ENCODE measurements at places on chromosomes 3 and 15.

DNA sequence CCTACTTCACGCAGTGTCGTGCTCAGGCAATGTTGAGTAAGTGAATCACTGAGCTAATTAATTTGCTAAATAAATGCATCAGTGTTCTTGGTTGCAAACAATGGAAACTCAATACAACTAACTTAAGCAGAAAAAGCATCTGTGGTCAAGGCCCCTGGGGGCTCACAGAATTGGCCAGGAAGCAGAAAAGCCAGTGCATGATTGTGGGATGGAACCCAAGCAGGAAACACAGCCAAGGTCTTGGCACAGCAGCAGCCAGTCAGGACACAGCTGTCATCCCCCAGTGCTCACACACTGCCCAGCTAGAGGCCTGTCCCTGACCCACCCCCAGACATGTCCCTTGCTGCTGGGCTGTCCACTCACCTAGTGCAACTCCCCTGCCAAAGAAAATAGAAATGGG lies 85.9 kb downstream of the AQP9 start:
- DNase-seq: no peak

DNA sequence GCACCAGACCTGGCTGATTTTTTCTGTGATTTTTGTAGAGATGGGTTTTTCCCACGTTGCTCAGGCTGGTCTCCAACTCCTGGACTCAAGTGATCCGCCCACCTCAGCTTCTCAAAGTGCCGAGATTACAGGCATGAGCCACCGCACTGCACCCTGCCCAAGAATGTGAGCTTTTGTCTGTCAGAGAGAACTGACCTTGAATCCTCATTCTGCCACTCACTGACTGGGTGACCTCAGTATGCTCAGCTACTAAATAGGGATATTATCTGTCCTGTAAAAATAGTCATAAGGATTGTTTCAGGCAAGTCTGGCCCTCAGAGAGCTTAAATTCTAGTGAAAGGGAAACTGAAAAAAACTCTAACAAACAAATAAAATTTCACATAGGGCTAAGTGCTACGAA lies 2.1 kb upstream of the RFT1 start:
- DNase-seq: no peak

DNA sequence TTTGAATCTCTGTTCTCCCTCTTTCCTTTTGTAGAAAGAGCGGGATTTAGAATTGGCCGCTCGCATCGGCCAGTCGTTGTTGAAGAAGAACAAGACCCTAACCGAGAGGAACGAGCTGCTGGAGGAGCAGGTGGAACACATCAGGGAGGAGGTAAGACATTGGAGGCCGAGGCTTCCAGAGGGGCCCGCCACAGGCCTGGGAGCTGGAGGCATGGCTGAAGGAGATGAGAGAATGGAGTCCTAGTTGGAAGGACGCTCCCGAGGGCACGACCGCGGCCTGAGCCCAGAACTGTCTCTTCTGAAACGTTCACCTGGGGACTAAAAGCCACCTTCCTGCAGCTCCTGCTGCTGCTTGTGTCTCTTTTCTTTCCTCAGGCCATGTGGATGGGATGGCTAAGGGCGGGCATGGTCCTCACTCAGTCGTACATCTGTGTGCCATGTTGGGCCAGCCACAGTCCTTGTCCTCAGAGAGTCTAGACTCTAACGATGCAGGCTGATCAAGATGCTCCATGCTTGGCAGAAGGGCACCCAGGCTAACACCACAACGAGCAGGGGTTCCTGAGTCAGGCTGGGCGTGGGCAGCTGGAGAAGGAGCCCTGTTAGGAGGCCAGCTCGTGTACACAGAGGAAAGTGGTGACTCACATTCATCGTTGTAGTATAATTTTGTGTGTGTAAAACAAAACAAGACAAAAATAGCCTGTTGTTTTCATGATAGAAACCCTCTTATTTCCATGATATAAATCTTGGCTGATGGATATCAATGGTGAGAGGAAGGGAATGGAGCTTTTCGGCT lies 81.1 kb downstream of the CCK start:
- DNase-seq: no peak

DNA sequence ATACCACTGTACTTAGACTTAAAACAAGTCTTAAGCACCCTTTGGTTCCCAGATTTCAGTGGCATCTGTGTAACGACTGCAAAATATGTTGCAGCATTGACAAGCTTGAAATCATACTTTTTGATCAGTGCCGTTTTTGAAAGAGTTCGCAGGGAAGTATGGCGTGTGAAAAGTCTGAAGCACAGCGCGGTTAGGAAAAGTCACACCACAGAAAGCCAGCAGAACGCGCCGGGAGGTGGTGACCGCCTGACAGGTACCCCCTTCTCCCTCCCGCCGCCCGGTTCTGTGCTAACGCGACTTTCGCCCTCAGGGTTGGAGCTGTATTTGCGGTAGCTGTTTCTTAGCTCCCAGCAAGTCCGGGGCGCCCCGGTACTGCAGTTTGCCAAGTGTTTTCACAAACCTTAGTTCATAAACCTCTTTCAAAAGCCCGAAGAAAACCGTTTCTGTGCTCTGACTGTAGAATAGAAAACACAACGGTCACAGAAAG lies 481 bp upstream of the CRYBG3 start:
- DNase-seq: no peak

DNA sequence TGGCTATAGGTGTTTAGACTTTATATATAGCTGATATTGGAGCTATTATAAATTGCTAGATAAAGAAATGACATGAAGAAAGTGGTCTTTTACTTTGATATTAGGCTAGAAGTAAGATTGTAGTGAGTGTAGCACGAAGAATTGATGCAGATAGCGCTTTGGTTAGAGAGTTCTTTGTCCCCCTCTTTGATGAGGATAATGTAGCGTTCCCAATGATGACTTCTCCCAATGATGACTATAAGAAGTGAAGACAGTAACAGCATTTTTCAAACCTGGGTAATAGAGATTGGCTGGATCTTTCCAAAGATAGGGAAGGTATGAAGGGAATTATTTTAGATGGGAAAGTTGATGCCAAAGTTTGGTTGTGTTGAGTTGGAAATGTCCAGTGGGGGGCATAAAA lies 4.3 kb downstream of the MINDY2 start:
- DNase-seq: no peak

DNA sequence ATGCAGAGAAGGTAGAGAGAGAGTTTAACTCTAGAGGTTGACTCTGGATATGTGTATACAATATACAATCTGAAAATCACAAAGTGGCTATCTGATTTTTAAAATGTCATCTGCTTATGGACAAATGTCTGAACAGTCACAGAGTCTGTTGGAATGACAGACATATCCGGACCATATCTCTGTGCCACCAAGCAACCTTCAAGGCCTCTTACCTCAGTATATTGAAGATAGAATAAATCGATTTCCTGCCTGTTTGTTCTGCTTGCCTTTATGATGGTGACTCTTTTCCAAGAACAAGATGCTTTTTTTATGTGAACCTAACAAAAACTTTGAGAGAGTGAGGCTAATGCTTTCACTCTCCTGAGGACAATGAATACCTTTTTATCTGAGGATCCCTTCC lies 151.1 kb downstream of the RBPMS2 start:
- no peak for DNase-seq

- no peak for DNase-seq
Observed at GRCh38 chr3:16502347-16502908, 11.1 kb downstream of the RFTN1 start.

GRCh38 chr15:65907661-65908060 lies 38.4 kb downstream of the RAB11A start:
- no peak for DNase-seq

- no peak for DNase-seq
Observed at GRCh38 chr3:67723863-67724262, 69.5 kb upstream of the SUCLG2 start.

DNA sequence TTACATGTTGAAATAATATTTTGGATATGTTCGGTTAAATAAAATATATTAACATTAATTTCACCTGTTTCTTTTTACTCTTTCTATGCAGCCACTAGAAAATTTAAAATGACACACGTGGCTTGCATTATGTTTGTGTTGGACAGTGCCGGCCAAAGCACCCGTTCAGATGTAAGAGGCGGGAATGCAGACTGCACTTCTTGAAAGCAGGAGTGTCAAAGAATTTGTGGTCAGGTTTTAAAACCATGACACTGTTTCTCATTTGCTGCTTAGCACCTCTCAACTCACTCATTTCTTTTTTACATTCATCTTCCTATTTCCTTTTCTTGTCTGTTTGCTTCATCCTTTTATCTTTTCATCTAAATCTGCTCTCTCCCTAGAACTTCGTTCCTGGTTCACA lies 35.3 kb upstream of the MINAR1 start:
- DNase-seq: no peak

DNA sequence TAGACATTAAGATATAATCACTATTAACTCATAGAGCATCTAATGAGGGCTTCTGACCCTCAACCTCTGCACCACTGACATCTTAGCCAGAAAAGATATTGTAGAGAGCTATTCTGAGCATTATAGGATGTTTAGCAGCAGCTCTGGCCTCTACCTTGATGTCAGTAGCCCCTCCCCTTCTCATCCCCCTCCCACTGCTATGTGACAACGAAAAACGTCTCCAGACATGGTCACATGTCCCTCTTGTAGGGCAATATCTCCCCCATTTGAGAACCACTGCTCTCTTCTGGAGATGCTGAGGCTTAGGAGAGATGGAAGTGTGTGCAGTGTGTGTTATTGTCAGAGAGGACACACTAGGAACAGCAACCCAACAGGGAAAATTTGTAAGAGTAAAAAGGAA lies 242.3 kb downstream of the FEZF2 start:
- DNase-seq: no peak

GRCh38 chr3:195021692-195022091 lies 249.3 kb downstream of the XXYLT1 start:
- DNase-seq: no peak

DNA sequence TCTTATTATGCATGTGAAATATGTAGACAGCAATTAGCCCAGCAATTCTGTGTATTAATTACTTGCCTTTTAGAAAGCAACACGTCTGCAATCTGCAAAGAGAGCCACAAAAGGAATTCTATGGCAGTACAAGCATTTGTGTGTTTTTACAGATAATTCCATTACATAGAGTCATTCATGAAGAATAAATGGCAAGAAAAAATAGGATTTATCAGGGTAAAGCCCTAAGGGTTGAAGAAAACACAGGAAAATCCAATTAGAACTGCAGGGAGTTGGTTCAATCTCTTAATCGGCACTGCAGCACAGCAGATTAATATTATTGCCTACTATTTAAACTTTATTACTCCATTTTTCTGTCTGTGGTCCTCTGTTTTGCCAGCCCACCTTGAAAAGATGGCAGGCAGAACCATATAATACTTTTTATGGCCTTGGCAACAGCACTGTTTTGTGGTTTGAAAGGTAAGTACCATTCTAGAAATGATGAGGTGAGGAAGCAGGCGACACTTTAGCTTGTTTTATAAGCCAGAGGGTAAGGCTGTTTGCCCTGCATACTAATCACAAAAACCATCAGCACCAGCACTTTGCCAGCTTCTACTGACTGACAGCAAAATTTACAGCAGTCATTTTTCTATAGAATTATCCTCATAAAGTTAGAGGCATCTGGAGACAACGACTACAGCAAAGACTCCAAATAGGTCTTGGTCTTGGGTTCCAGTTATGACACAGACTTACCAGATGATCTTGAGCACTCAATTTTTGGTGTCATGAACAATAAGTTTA lies 638.2 kb upstream of the NAALADL2 start:
- no peak for DNase-seq

DNA sequence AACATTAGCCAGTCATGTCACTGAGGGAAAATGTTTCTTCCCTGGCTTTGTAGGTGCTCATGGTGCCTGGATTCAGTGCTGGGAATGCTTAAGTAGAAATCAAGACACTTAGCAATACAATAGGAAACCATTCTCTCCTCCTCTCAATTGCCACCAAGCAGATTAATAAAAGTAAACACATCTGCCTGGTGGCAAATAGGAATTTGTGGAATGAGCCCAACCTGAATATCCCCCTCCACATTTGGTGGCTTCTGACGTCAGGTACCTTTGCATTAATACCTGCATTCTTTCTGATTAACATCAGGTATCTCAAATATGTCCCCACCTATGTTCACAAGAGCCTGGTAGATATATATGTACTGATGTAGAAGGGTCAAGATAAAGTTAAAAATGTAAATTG lies 42.7 kb downstream of the PPP2R3A start:
- DNase-seq: no peak

GRCh38 chr3:144564011-144564410 lies 592.4 kb downstream of the DIPK2A start:
- no peak for DNase-seq

All from NCI-H2029 treated with DMSO at 0.1 percent for 48 hours (cell line).